ENCODE measurements at places on chromosomes 12 and 14.

DNA sequence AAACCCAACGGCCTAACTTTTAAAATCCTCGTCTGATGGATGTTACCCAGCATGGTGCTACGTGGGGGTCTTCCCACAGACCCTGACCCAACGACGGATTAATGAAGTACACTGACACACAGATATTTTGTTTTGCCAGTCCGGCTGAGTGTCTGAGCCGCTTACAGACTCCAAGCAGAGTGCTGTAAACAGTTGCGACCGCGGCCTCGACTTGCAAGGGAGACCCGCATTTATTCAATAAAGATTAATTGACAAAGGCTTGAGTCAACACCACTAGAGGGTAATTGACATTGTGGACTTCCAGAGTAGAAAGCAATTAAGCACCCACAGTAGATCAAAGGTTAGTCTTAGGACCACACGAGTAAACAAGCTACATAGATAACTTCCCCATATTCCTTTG is 1042.4 kb downstream of the AACS start:
- DNase-seq = no peak

DNA sequence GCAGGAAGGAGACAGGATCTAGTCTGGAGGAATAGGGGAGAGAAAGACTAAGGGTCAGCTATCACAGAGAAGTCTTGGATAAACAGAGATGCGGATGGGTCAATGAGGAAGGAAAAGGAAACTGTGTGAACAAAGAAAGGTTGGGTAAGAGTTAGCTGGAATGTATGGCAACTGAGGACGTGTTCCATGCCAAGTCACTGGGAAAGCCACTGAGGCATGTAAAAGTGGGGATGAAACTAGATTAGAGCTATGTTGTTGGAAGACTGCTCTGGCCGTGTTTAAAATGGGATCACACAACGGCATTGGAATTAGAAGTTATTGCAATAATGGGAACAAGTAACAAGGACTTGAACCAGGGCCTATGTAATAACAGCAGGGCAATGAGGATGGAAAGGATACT is 3.9 kb upstream of the NR2C1 start:
- no peak for DNase-seq

DNA sequence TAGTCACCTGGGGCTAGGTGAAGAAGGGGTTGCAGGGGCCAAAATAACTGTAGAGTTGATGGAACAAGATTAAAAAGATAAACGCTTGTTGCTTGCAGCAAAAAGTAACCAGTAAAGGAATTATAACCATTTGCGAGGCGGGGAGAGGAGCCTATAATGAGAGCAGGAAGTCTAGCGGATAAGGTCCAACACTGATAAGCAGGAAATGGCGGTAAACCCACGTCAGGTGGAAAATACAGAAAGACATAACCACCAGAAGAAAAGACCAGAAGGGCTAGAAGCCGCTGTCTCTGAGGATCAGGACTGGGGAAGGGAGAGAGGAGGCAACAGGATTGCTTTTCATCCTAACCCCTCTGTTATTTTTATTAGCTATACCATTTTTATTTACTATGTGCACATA is 303.3 kb downstream of the DPF3 start:
- DNase-seq = no peak

- DNase-seq = no peak
Observed at GRCh38 chr14:99671235-99672224, 12.6 kb upstream of the CYP46A1 start.

- DNase-seq = no peak
Observed at GRCh38 chr12:60803147-60803546, 1207.3 kb downstream of the SLC16A7 start.

DNA sequence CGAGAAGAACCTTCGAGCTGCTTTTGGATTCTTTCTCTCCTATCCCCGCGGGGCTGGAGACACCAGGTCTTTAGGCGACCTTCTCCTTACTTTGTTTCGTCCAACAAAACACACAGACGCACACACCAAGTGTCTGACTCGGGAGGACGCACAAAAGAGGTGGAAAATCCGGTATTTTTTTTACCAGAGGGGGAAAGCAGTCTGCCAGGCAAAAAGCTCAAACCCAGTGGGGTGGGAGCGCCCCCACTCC is 2.1 kb downstream of the SIX4 start:
- no peak for DNase-seq

DNA sequence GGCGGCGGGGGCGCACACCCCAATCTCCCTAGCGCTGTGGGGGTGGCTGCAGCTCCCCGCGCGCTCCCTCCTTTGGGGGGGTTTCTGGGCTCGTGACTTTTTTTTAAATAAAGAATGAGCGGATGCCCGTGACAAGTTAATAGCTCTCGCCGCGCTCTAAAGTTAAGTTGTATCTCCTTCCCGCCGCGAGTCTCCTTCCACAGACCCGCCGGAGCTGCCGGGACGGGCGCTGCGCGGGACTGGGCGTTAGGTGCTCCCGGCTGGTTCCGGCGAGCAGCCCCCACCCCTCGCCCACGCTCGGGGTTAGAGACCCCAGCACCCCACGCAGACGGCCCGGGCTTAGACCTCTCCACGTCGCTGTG is 82.6 kb upstream of the HMGA2 start:
- DNase-seq = no peak

All from T47D (cell line).